ENCODE measurements at places on chromosomes 6 and 20.

DNA sequence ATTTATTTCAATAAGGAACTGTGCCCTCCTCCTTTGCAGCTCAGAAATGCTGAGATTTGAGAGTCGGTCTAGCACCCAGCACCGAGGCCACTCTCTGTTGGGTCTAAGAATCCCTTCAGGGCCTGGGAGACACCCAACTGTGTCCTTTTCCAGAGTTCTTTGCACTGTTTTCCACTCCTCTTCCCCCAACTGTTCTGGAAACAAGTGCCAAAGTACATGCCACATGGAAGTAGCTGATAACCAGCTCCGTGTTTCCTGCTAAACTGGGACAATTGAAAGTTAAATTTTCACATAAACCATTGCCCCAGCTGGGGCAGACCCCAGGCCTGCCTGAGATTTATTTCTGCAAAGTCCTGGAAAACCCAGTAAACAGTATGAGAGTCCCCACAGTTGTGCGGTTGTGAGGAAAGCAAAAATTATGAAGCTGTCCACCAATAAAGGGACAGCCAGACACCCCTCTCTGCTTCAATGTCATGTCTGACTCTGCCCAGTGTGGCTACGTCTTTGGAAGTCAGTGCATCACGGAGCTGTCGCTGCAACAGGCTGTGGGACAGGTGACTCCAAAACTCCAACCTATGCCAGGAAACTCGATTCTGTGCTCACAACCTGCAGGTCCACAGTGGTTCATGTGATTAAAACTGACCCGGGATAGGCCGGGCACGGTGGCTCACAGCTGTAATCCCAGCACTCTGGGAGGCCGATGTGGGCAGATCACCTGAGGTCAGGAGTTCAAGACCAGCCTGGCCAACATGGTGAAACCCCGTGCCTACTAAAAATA is 178.0 kb upstream of the AFDN start:
- DNase-seq: no peak

DNA sequence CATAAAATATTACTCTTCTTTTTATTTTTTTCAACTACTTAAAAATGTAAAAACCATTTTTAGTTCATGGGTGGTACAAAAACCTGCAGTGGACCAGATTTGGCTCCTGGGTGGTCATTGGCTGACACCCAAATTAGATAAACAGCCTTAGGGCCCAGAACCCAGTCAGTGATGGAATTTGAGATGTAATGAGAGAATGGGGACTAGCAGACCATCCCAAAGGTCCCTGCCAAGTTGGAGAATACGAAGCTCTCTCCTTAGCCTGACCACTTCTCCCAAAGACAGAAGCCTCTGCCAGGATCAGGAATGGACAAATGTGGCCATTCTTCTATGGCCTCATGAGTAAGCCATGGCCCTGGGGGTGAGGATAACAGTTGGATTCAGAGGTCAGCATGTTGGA is 194.7 kb downstream of the NFATC2 start:
- no peak for DNase-seq

DNA sequence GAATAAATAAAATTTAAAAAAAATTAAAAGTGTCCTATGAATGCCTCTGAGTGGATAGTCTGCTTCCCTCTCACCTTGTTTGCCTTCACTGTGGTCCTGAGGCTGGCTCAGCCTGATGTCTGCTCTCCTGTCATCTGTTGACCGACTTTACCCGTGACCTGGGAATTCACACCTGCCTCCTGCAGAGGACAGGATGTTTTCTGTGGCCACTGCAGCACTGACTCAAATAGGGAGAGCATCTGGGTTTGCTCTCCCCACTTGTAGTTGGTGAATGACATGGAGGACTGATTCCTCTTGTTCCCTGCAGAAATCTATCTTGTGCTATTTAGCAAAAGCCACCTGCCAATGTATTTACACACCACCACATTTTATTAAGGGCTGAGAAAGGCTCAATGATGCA is 52.4 kb upstream of the ERVFRD-1 start:
- no peak for DNase-seq

GRCh38 chr6:65700561-65700960 is 6.5 kb downstream of the EYS start:
- no peak for DNase-seq

- no peak for DNase-seq
Measured at GRCh38 chr6:105785066-105785811, 300.9 kb upstream of the PRDM1 start.

DNA sequence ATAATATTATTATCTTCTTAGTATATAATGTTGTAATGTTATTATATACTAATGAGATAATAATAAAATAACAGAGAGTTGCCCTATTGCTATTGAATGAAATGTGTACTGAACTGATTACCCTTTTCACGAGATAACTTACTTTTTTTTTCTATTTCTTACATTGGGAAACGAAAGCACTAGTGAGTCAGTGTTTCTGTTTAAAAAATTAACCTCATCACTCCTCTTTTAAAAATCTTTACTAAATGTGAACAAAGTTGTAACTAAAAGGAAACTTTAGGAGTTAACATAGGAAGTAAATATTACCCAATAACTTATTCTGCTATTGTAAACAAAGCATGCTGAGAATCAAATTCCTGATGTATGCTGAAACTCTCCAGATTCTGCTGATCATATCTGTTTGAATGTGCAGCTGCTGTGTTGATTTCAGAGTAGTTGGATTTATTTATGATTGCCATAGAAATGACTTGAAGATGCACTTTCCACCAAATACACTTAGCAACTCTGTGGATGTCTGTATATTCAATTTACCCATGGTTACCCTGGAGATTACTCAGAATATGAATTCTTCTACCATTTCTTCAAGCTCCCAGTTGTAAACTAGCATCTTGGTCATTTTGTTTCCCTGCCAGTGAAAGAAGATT is 523.4 kb downstream of the TENT5A start:
- DNase-seq: no peak

GRCh38 chr20:4016340-4017050 is 1.1 kb upstream of the RNF24 start:
- DNase-seq: no peak

DNA sequence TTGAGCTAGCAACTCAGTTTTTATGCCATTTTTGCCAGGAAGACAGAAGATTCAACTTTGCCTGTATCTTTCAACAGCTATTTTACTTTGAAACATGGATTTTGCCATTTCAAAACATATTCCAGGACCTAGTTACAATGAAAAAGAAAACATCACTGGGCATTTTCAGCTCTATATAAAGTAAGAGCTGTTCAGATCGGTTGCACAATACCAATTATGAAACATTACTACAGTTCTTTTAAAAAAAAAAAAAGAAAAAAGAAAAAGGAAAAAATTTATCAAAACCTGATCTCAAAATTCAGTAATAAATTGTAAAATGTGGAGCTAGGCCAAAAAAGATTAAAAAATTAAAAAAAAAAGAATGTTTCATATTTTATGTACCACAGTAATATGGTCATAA is 15.6 kb downstream of the BCLAF1 start:
- DNase-seq: no peak

- DNase-seq: no peak
Measured at GRCh38 chr6:144588697-144589325, 303.7 kb downstream of the UTRN start.

DNA sequence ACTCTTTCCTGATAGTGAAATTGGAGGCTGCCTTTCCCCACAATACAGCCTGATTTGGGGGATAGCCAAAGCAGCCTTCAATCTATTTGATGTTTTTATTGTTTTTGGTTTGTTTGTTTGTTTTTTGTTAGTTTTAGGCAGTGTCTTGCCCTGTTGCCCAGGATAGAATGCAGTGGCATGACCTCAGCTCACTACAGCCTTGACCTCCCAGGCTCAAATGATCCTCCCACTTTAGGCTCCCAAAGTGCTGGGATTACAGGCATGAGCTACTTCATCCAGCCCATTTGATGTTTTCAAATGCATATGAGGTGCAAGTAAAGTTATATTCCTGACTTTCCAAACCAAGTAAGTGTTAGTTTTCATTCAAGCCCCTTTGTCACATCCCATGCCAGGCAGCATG is 41.3 kb upstream of the SEC63 start:
- DNase-seq: no peak

DNA sequence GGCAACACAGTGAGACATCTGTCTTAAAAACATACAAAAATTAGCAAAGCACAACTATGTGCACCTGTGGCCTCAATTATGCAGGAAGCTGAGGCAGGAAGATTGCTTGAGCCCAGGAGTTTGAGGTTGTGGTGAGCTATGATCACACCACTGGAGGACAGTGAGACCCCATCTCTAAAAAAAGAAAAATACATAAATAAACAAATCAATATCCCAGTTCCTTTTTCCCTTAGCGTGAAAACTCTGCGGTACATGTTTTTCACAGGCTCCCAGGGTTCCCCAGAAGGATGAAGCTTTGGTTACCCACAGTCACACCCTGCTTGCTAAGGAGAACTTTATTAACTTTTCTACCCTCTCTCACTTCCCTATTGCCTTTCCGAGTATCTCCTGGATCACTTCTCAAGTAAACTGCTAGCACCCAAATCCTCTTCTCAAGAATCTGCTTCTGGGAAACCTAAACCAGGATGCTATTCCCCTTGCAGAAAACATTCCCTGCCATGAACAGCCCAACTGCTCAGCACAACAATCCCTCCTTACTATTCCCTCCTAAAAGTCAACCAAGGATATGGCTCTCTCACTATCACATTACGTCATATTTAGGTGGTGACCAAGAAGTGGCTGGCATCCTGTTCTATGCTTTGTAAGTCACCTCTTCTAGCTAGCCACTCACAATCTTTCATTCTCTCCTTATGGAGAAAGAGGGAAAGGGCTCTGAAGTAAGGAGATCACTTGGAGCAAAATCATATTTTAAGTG is 122.4 kb downstream of the IPCEF1 start:
- DNase-seq: no peak

DNA sequence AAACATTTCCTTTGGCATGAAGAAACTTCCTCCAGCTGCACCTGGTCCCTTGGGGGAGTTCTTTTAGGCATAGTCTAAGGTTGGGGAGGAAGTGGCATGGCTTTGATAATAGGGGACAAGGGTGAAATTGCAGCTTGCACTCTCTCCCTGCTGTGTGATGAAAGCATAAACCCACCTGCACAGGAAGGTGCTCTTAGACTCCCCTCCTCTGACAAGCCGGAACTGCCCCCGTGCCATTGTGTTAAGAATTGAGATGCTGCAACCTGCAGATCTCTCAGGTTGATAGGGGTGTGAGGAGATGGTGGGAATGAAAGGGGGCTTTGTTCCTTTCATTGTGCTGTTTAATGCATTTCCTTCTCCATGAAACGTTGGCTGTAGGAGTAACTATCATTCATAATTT is 247.7 kb upstream of the RNF24 start:
- no peak for DNase-seq

Data from stimulated activated CD4-positive, alpha-beta T cell treated with anti-CD3 and anti-CD28 coated beads, TNF-alpha, amount 100 ng/mL, for 48 hours (primary cell).